OCI-M1 (cell line): ENCODE measurements at places on chromosomes 12 and 14.
A peak's percentile ranks its signal among the peaks of the same experiment; 100 is the strongest.

GRCh38 chr12:2319737-2320506 lies 267.1 kb downstream of the CACNA1C start:
- no peak for DNase-seq

DNA sequence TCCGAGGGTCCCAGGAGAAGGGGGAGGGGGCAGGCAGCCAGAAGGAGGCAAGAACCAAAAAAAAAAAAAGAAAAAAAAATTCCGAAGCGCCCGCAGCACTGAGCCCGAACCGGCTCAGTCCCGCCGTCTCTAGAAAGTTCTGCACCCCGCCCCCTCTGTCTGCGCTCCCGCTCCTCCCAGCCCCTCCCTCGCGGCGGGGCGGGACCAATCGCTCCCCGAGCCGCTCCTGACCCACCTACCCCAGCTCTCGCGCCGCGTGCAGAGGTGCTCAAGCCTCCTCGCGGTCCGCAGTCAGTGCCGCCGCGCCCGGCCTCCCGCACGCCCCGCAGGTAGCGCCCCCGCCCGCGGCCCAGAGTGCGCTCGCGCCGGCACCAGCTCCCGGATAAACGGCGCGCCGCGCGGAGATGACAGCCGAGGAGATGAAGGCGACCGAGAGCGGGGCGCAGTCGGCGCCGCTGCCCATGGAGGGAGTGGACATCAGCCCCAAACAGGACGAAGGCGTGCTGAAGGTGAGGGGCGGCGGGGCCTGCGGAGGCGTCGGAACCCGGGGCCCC lies at the start of gene FKBP4:
Gene FKBP4 (plus strand): TSS at position 235 of the 554 bp plus-strand sequence. CDS start 170 bp downstream, at position 405.
- peak; percentile 85 for DNase-seq

DNA sequence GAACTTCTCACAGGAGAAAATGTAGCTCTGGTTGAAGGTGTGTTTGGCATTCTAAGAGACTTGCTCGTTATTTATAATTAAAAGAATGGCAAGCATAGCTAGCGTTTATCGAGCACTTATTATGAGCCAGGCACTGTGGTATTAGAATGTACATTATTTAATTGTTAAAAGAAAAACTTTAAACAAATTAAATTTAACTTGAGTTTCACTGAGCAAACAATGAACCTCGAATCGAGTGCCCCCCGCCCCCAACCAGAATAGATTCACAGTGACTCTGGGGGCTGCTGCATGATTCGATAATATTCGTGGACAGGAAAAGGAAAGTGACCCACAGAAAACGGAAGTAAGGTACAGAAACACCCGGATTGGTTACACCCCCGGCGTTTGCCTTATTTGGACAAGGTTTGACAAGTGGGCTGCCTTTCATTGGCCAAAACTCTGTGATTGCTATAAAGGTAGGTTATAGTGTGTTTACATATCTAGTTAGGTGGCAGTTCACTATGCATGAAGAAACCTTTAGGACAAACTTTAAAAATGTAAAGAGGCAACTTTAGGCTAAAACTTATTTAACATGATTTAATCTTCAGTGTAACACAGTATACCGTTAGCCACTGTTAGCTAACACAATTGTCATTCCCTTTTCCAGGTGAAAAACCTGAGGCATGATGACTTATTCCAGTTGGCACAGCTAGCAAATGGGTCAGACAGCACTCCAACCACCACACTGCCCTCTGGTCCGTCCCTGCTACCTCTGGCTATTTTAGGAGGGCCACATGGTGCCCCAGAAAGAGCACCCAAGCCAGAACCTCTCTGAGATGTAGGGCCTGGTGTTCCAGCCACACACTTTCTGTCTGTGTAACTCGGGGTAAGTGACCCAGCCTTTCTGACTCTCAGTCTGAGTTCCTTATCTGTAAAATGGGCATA lies 7.1 kb downstream of the SCNN1A start:
- DNase-seq: peak; percentile 95

GRCh38 chr12:88897723-88898122 lies 317.5 kb upstream of the KITLG start:
- no peak for DNase-seq

GRCh38 chr12:79961411-79961810 lies 26.5 kb upstream of the PPP1R12A start:
- peak; percentile 43 for DNase-seq

DNA sequence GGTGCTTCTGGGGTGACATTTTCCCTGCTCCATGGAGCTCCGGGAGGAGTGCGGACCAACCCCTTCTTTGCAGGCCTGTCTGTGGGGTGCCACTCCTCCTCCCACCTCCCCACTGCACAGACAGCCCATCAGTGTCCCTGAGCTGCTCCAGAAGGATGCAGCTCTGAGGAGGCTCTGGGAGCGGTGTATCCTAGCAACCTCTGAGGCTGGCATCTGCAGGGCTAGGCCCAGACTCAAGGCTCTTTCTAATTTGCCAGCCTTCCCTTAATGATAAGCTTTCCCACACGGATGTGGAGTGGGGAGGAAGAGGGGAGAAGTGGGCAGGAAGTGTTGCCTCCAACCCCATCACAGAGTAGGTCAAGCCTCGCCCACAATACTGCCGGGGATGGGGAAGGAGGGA lies 59.7 kb downstream of the CALM1 start:
- DNase-seq: no peak

DNA sequence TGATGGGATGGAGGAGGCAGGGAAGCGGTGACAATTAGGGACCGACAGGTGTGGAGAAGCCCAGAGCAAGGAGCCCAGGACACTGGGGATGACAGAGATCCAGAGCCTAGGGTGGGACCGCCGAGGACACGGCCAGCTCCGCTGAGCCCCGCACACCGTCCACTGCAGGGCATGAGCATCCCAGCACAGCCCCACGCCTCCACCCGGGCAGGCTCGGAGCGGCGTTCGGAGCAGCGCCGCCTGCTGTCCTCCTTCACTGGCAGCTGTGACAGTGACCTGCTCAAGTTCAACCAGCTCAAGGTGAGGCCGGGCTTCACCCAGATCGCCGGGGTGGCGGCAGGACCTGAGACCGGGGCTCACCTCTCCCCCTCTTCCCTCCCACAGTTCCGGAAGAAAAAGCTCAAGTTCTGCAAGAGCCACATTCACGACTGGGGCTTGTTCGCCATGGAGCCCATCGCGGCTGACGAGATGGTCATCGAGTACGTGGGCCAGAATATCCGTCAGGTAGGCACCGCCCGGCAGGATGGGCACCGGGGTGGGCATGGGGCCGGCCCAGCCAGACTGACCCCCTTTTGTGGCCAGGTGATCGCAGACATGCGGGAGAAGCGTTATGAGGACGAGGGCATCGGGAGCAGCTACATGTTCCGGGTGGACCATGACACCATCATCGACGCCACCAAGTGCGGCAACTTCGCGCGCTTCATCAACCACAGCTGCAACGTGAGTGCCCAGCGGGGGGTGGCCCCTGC lies 23.7 kb downstream of the SETD1B start:
- no peak for DNase-seq

DNA sequence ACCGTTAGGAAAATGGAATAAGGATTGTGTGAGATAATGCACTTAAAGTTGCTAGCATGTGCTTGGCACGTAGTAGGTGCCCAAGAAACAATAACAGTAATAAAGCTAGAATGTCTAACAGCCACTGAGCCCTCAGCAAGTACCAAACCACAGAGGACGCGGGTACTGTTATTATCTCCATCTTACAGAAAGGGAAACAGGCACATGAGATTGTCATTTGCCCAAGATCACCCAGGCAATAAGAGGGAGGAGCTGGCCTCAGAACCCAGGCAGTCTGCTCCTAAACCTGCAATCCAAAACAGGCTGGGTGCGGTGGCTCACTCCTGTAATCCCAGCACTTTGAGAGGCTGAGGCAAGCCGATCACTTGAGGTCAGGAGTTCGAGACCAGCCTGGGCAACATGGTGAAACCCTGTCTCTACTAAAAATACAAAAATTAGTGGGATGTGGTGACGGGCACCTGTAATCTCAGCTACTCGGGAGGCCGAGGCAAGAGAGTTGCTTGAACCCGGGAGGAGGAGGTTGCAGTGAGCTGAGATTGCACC lies 5.1 kb upstream of the SDS start:
- peak; percentile 40 for DNase-seq

GRCh38 chr12:29599381-29599780 lies 101.9 kb upstream of the OVCH1 start:
- DNase-seq: no peak

DNA sequence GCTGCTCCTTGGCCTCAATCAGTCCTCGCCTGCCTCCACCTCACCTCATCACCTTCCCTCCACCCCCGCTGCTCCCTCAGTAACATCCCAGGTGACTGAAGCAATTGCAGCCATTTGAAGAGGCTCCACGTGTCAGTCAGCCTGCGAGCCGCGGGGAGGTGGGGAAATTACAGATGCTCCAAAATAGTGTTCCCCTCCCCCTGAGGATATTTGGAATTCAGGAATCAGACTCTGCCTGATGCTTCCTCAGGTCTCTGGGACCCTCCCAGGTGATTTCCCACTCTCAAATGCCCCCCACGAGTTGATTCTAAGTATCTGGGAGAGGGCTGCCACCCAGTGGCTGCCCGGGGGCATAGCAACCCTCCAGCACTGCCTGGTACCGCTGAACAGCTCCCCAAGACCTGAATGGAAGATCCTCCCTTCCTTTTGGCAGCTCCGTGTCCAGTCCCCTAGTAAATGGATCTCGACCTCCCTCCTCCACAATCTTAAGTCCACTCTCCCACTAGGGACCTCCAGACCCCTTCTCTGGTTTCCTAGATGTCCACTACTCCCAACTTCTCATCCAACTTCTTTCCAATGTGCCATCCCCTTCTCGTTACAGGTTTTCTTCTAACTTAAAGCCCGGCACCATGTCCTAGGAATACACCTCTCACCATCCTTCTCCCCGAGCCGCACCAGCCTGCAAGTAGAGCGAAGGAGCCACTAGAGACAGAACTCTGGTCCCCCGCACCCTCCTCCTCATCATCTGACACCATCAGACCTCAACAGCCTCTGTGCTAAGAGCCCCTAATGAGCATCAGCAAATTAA lies 1.4 kb upstream of the ASIC1 start:
- DNase-seq: peak; percentile 66

DNA sequence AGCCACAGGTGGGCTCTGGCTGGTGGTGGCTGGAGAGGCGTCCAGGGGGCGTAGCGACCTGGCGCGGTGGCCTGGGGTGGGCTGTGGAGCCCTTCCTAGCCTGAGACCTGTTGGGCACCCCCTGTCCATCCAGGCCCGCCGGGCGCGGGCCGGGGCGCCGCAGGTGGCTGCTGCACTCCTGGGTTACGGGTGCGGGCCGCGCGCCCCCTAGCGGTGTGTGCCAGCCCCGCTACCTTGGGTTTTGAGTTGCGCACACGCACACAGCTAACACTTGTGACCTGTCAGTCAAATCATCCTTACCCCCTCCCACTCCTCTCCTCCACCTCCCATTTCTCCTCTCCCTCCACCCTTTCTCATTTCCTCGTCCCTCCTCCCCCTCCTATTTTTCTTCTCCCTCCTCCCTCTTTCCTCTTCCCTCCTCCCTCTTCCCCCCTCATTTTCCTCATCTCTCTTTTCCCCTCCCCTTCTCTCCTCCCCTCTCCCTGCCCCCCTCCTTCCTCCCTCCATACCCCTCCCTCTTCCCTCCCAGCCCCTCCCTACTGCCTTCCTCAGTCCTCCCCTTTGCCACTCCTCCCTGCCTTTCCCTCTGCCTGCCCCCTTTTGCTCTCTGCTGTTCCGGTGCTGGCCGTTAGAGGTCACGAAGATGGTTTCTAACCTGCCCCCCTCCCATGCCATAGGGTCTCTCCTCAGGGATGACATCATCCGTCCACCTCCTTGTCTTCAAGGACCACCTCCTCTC lies 2.3 kb downstream of the MEG3 start:
- no peak for DNase-seq

DNA sequence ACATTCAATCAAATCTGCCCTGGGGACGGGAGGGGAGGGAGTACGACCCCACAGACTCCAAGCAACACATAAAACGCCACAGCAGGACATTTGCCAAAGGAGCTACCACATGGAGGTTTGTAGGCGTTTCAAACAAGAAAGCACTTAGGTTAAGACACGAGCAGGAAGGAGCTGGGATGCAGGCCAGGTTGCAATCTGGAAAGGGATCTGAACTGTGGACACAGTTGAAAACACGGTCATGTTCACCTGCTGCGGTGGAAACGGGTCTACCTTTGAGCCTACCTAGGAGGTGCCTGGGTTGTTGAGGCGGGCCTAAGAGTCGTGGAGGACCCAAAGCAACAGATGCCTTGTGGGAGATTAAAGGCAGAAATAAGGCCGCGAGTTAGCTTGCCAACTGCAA lies 18.4 kb downstream of the PRKAB1 start:
- no peak for DNase-seq
